ENCODE measurements at places on chromosomes 7 and 10.

DNA sequence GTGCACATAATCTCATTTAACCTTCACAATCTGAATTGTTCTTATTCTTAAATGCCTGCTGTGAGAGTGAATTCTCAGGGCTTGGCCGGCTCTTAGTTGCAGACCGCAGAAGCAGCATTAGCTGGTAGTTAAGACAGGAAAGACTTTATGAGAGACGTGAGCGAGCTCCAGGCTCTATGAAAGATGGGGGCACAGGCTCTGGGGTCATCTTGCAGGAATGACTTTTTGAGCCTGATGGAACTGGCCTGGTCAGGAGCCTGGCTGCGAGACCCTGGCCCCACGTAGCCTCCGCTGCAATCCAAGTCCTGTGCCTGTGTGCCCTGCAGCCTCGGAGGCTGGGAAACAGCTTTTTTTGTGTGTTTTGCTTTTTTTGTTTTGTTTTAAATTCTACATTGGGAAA, 958.8 kb upstream of the ZNF722 start:
- no peak for DNase-seq

DNA sequence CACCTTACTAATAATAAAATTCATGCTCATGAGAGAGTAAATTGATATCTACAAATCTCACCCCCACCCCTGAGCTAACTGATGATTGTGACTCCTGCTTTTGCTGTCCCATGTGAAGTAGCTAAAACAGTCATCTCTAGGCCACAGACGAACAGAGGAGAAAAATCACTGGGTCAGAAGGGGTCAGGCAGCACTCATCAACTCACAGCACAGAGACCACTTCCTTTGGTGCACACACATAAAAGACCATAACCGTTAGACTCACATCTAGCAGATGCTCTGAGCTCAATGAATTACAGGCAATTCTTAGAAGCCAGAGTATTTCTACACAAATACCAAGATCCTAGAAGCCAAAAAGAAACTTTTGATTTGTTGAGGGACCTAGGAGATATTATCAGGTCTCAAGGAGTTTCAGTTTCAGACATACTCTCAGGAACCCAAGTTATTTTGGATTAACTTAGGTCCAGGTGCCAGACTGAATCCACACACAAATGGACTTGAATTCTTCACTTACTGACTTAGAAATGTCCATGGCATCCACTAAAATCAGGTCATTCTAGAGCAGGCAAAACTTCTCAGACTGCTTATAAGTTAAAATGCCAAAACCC, 65.0 kb upstream of the TES start:
- DNase-seq = no peak

- no peak for DNase-seq
Observed at GRCh38 chr10:86177537-86178155, 188.9 kb downstream of the GRID1 start.

- no peak for DNase-seq
Observed at GRCh38 chr10:112695539-112695938, 248.5 kb downstream of the VTI1A start.

DNA sequence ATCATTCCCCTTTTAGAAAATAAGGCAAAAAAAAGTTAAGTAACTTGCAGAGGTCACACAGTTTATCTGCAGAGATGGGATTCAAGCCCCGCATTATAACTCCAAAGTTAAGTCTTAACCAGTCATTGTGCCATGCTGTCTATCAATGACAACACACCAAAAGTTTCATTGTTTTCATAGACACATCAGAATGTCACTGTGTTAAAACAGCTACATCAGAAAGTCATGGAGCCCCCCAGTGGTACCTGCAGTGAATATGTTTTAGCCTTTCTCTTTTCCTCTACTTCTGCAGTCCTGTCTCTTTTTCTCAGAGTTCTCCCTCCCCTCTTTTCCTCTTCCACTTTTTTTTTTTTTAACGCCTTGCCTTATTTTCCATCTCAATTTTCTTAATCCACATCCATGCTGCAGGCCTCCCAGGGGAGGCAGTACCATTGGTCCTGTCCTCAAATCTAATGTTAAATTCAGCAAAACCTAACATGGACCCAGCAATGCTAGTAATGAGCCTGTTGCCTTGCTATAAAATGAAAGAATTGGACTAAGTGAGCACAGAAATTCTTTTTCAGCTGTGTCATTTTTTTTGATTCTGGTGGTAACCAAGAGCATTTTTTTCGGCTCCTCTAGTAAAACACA, 3.8 kb upstream of the NRCAM start:
- peak; percentile 4 for DNase-seq

DNA sequence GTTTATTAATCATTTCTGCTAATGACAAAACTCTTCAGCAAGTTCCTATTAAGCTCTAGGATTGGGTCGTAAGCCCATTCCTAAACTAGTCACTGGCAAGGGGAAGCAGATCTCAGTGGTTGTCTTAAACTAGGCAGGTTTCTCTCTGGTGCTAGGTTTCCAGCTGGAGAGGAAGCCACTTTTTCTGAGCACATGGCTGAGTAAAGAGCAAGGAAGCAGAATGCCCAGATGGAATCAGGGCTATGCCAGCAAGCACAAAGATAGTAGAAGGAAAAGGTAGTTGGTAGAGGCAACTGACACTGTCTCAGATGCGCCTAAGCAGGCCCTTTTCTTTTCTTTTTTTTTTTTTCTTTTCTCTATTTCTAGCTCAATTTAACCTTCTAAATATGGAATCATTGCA, 224.9 kb downstream of the EXOC4 start:
- no peak for DNase-seq

GRCh38 chr7:50352282-50352681, 47.8 kb downstream of the IKZF1 start:
- DNase-seq = no peak

- DNase-seq = no peak
Observed at GRCh38 chr7:123754271-123754871, 5.6 kb upstream of the WASL start.

DNA sequence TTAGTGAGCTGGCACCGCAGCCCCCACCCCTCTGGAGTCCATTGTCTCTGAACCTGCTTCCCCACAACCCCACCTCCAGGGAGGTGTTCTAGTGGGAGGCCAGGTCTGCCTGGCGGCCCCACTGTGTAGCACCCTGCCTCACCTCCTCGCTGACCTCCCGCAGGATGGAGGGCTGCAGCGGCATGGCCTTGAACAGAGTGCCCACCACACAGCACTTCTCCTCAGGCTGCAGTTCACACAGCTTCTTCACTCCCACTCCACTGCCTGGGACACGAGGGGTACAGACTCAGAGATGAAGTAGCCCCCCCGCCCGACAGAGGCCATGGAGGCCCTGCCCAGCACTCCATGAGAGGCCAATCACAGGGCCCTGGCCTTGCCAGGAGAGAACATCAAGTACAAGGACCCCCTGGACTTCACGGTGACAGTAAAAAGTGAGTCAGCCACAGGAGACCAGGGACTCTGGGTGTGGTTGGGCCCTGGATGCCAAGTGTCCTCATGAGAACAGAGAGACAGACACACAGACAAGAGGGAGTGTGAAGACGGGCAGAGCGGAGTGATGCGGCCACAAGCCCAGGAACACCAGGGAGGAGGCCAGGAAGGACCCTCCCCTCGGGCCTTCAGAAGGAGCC, 5.4 kb downstream of the POLD2 start:
- DNase-seq = no peak

GRCh38 chr10:129743738-129744133, 220.3 kb downstream of the EBF3 start:
- no peak for DNase-seq

GRCh38 chr7:28955356-28955717, 2.8 kb downstream of the TRIL start:
- DNase-seq = no peak

- DNase-seq = no peak
Observed at GRCh38 chr10:130742941-130743675, 568.4 kb downstream of the TCERG1L start.

GRCh38 chr7:153523320-153524015, 528.7 kb upstream of the DPP6 start:
- no peak for DNase-seq

DNA sequence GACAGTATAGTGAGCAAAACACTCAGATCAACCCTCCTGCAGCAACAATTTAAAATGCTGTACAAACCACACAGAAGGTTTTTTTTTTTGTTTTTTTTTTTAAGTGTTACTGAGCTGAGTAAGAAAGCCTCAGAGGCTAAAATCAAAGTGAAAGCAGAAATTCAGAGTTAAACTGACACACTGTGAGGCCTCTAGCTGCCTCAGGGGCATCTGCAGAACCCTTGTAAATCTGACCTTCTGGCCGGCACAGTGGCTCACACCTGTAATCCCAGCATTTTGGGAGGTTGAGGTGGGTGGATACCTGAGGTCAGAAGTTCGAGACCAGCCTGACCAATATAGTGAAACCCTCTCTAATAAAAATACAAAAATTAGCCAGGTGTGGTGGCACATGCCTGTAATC, 7.4 kb upstream of the GNA12 start:
- DNase-seq = no peak

GRCh38 chr10:36457751-36458150, 667.6 kb upstream of the ANKRD30A start:
- no peak for DNase-seq

DNA sequence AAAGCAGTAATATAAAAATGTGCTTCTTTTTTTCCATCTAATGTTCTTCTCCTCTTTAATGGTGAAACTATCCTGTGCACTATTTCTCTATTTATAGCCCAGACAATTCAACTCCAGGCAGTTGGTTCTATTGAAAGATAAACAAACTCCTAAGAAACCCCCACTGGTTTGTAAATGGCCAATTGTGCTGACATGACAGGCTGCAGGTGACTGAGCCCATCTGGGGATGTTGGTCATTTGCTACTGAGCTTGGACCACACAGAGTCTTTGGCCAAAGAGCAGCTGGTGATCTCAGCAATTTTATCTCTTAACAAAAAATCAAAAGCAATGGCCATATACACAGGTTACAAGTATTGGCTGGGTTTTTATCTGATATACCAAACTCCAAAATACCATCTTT, 631.8 kb upstream of the CELF2 start:
- DNase-seq = no peak

- peak; percentile 63 for DNase-seq
Observed at GRCh38 chr7:85041605-85042216, 145.1 kb downstream of the SEMA3D start.

DNA sequence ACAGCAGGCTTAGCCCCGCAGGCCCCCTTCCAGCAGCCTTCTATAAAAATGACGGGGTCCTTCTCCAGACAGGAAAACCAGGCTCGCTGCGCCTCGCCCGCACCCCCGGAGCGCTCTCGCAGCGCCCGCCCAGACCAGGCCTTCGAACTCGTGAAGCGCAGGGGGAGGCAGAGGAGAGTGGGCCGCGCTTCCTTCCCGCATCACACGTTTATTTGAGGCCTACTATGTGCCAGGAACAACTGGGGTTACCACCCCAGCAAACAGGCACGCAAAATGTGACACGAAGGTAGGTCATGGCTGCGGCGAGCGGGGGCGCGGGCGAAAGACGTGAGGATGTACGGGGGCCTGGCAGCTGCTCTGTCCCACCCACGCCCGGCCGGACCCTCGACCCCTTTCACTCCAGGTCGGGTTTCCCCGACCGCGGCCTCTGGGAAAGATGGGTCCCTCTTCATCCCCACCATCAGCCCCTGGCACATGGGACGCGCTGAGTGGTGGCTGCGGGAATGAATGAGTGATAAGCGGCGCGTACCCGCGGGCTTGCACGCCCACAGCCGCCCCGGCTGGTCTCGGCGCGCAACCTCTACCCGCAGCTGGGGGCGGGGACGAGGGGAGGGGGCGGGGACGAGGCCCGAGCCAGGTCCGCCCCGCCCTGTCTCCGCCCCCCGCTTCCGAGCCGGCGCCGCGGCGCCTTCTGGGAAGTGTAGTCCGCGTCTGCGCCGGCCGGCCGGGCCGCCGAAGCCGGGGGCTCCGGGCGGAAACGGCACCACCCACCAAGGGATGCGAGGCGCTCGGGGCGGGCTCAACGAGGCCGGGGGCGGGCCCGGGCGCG, 59.1 kb downstream of the ZNF467 start:
- DNase-seq = peak; percentile 88

DNA sequence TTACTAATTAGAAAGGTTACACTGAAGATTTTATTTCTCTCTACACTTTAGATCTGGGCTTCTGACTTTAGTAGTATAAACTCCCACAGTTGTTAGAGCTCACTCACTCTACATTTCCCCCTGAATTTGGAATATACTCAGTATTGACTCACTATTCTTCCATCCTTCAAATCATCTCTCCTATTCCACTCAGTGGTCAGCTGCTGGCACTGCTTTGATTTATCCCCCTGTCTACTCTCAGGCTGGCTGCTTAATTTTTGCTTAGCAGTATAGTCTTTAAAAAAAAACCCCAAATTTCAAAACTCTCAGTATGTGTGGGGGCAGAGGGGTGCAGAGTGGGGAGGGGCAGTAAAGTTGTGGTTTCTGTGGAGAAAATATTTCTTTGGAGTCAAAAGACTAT, 68.9 kb downstream of the CDK6 start:
- DNase-seq = no peak

- DNase-seq = no peak
Observed at GRCh38 chr10:36256948-36257356, 614.9 kb upstream of the FZD8 start.

DNA sequence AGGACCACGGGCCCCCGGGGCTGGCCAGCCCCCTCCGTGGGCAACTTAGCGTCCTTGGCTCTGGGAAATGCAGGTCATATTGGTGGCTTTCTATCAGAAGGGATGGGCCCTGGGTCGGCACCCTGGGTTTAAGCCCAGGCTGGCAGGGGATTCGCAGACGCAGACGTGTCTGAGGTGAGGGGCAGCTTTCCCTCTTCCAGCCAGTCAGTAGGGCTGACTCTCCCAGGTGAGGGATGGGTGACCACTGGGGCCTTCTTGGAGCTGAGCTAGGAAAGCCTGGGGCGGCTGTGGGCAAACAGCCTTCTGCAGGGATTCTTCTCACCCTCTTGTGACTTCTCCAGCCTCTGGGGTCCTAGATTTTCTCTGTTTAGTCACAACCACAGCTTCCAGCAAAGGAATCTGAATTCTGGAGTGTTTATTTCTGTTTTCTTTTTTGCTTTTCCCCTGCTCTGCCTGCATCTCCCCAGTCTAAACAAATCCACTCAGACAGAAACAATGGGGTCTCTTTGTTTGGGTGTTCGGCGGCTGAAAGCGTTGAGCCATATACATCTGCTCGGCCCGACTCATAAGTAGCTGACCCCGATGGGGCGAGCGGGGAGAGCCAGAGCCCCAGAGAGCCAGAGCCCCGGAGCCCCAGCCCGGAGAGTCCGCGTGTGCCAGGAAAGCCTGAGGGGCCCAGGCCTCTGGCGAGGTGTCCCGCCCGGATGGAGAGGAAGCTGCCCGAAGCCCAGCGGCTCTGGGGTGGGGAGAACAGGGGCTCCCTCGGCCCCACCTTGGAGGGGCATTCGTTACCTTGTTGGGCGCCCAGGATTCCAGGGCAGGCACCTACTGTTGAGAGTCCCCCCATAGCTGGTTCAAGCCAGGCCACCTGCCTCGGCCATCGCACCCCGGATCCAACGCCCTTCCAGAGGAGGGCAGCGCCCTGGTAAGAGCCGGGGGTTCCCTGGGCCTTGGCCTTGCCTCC, 2.0 kb downstream of the MNX1 start:
- no peak for DNase-seq

GRCh38 chr7:63080406-63080805, 918.2 kb upstream of the ZNF722 start:
- DNase-seq = no peak

- no peak for DNase-seq
Observed at GRCh38 chr10:228366-228765, 93.1 kb downstream of the ZMYND11 start.

Measured in SJSA1 (cell line).